ENCODE measurements at places on chromosomes 16 and 17.

- no peak for DNase-seq
These were observed 118.5 kb upstream of the CACNG5 start for GRCh38 chr17:66716236-66717026.

DNA sequence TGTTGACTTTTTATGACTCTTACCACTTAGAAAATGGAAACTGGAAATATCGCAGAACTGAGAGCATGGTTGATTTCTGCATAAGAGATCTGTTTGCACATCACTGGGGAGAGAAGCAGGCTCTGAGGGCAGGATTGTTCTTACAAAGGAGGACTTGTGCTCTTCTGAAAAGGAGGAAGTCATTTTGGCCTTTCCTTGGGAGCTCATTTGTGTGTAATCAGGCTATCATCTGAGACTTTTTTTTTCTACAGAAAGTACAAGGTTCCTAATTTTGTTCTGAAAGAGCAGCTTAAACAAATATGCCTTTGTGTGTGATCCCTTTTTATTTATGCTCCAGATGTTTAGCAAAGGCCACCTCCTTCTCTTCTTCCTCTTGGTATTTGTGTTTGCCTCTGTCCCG lies 145.7 kb upstream of the CACNG5 start:
- no peak for DNase-seq

- DNase-seq: no peak
These were observed 116.1 kb upstream of the METRNL start for GRCh38 chr17:82963104-82963950.

DNA sequence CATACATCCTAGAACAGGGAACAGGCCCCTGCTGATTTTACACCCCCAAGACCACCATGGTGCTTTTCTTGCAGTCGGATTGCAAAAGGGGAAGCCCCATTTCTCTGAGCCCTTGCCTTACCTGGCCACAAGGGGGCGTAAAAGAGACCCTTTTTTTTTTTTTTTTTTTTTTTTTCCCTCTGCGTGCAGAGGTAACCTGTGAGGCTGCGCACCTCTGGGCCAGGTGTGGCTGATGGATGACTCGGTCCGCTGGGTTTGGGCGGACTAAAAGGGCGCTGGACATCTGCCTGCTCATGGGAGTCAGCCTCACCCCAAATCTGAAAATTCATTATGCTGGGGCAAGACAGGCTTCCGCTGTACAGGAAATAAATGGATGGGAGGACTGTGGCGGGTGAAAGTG lies 281.0 kb downstream of the CBLN1 start:
- DNase-seq: no peak

DNA sequence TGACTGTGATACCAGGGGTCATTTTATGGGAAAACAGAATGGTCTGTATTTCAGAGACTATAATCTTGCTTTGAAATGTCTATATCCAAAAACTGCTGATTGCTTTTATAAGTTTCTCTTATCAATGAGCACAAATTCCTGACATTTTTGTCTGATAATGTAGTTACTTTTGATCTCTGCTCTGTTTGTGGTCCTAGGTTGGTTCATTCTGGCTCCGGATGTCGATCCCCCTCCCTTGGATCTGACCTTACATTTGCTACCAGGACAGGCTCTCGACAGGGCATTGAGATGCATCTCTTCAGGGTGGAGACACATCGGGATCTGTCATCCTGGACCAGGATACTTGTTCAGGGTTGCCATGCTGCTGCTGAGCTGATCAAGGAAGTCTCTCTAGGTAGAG lies 27.3 kb upstream of the VPS4A start:
- no peak for DNase-seq

GRCh38 chr16:81601008-81601428 lies 156.4 kb downstream of the CMIP start:
- DNase-seq: no peak

GRCh38 chr16:48681520-48681919 lies 71.5 kb upstream of the N4BP1 start:
- DNase-seq: no peak

- DNase-seq: no peak
These were observed 743.5 kb downstream of the WWOX start for GRCh38 chr16:78842950-78843349.

DNA sequence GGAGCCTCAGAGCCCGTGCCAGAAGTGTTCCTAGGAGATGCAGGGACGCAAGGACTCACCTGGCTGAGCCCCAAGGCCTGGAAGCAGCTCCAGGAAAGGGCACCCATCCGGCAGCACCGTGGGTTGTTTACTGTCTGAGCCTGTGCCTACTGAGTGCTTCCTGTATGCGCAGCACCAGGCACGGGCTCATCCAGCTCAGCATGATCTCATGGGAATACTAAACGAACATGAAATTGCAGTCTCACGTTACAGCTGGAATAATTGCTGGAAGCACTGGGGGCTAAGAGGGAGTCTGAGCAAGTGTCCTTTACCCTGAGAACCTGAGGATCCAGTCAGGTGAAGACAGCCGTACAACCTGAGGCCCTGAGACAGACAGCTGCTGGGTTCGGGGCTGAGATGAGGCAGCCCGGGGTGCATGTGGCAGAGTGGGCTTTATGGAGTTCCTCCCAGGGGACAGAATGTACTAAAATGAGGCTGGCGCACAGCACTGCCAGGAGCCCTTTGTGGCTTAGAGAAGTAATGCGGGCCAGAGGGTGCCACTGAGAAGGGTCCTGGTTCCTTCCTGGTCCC lies 5.4 kb downstream of the CTRL start:
- no peak for DNase-seq

- no peak for DNase-seq
These were observed 104.7 kb upstream of the CHMP6 start for GRCh38 chr17:80886641-80887573.

- DNase-seq: no peak
These were observed 84.5 kb downstream of the SOX9 start for GRCh38 chr17:72205357-72205756.

DNA sequence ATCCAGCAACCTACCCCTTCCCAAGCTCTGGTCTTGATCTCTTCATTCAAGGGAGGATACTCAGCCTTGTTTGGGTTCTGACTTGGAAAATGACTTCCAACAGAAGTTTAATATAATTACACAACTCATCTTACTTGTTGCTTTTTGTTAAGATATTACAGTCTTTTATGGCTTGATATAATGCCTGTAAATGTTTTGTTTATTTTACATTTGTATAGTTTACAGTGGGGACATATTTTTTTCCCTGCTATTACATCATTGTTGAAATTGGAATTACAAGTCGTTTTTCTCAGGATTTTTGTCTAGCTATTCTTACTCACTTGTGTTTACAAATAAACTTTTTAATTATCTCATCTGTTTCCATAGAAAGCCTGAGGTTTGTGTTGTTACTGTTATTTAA lies 436.0 kb downstream of the CNTNAP4 start:
- no peak for DNase-seq

- DNase-seq: no peak
These were observed 7.5 kb downstream of the SLC13A2 start for GRCh38 chr17:28480799-28481571.

- peak; percentile 38 for DNase-seq
These were observed 3.7 kb upstream of the LYZL6 start for GRCh38 chr17:35947156-35947585.

- DNase-seq: no peak
These were observed 9.3 kb downstream of the CCDC40 start for GRCh38 chr17:80045703-80046102.

DNA sequence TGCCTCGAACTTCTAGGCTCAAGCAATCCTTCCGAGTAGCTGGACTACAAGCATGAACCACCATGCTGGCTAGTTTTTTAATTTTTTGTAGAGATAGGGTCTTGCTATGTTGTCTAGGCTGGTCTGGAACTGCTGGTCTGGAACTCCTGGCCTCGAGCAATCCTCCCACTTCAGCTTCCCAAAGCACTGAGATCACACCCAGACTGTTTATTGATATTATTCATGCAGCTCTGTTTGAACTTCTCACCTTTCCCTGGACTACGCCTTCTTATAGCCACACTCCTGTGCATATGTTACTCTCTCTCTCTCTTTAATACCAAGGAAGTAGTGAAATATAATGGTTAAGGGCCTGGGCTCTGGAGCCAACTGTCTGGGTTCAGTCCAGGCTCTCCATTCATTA lies 4.6 kb downstream of the COG7 start:
- DNase-seq: no peak

DNA sequence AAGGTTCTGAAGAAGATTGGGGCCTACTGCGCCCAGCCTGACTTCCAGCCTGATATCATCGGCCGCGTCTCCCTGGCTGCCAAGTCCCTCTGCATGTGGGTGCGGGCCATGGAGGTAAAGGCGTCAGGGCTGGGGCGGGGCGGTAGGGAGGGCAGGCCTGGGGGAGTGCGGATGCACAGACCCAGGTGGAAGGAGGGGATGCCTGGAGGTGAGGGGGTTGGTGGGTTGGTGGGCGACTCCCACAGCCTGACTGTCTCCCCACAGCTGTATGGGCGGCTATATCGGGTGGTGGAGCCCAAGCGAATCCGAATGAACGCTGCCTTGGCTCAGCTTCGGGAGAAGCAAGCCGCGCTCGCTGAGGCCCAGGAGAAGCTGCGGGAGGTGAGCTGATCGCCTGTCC lies 26.8 kb upstream of the KDM6B start:
- no peak for DNase-seq

GRCh38 chr16:82187829-82188228 lies 17.8 kb upstream of the MPHOSPH6 start:
- DNase-seq: no peak

DNA sequence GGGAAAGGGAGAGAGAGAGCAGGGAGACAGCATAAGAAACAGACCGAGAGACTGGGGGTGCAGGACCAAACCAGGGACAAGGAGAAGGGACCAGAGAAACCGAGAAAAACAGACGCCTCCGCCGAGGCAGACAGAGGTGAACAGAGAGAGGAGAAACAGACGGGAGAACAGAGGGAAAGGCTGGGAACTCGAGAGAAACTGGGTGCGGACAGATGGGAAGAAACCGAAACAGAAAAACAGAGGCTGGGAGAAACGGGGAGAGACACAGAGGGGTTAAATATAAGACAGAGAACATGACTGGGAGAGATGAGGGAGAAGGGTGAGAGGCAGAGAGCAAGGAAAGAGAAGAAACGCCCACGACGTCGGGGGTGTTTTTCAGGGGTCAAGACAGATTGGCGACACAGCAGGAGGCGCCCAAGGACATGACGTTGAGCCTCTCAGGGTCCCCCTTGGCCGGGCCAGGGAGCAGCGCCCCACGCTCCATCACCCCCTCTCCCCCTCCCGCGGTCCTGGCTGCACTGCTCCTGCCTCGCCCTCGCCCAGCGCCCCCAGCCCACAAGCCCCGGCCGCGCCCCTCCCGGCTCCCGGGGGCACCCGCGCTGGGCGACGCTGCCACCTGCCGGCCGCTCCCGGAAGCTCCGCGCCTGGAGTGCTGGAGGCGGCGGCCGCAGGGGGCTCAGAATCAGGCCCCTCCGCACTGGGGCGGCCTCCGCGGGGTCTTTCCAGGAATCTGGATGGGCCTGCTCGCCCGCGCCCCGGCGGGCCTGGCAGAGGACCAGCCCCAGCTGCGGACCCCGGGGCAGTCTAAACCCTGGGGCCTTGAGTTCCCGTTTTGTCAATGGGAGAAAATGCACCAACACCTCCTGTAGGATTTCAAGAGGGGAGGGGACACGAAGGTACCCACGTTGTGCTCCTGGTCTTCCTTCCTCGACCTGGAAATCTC lies 1.3 kb upstream of the TMEM92 start:
- DNase-seq: peak; percentile 14

DNA sequence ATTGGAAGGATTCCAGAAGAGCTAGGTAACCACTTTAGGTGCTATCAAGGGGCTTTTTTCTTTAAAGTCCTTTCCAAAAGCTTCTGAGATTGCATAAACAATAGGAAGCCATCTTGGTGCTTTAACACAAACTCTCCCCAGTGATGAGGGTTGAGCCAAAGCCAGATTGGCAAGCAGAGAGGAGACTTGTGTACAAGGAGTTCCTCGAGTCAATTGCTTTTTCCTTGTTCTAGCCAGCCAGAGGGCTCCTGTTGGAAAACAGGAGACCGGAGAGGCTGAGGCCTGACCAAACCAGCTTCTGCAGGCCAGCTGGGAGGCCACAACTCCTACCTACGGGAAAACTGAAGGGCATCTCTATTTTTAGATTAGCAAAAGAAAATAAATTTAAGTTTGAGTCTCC lies 46.5 kb downstream of the MAPT start:
- DNase-seq: no peak
